ENCODE measurements at places on chromosomes 7 and 10. TPM values are rescaled to one million over a fixed set of nuclear protein-coding genes. Genes with fewer than 3 reads are reported as not detected.

The SPDYE2B gene
- not detected for total RNA-seq

GRCh38 chr7:12389089-12389700, 14.5 kb downstream of the VWDE start:
- no peak for DNase-seq

DNA sequence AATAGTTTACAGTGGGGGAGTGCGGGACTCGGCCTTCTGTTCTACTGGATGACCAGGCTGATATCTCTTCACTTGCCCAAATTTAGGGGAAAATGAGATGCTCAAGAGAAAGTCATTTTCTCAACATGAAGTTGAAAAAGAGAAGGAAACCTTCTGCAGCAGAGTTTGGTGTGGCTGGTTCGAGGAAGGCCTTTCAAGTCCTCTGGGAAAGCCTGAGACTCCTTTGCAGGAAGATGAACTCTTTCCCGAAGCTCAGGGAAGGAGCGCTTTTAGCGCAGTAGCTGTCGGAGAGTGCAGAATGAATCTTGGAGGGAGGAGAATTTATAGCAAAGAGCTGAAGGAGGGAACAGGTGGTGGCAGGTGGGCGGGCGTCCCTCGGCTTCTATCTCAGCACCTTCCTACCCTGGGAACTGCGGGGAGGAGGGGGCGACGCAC, at the start of gene ATOH7:
Gene ATOH7 (minus strand): TSS at position 297 of the 435 bp plus-strand sequence. CDS start 436 bp downstream, outside the sequence.
- no peak for DNase-seq

The MTG1 gene
- total RNA-seq: 25.6 TPM

GRCh38 chr10:58239561-58240169, 28.0 kb downstream of the IPMK start:
- DNase-seq: no peak

The UCMA gene
- not detected for total RNA-seq

Measured in posterior vena cava (tissue), 2 donors.